ENCODE measurements at places on chromosomes 6 and 20.

- no peak for DNase-seq
These were observed 822.1 kb downstream of the TENT5A start for GRCh38 chr6:80930376-80930775.

DNA sequence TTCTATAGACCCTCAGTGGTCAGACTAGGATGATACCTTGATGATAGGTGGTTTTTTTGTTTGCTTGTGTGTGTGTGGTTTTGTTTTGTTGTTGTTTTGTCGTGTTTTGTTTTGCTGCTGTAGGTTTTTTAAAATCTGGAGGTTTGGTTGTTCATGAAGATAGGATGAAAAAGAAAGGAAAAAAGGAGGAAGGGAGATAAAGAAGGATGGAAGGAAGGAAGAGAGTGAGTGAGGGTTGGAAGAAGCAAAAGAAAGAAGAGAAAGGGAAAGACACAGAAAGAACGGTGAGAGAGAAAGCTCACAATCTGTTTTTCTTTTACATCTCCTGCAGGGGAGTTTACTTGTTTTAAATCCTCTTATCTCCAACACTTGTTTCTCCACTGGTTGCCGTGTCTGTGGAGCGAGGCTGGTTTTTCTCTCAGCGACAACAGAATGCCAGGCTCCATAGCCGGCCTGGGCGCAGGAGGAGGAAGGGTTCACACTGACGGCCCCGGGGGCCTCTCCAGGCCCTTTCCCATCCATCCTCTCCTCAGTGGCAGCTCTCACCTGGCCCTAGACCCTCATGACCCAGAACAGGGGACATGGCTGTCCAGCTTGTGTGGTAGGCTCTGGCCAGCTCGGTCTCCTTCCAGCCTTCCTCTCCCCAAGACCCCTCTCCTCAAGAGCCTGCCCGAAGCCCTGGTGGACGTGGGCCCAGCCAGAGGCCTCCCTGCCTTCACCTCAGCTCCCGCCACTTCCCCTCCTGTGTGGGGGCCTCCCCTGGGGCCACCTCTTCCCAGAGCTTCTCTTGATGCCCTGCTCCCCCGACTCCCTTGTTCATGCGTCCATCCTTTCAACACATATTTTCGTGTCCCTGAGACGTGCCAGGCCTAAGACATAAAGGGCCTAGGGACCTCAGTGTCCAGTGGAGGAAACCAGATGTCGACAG is 168.4 kb downstream of the VEGFA start:
- no peak for DNase-seq

GRCh38 chr6:142378138-142378875 is 76.5 kb downstream of the ADGRG6 start:
- DNase-seq, result no peak

DNA sequence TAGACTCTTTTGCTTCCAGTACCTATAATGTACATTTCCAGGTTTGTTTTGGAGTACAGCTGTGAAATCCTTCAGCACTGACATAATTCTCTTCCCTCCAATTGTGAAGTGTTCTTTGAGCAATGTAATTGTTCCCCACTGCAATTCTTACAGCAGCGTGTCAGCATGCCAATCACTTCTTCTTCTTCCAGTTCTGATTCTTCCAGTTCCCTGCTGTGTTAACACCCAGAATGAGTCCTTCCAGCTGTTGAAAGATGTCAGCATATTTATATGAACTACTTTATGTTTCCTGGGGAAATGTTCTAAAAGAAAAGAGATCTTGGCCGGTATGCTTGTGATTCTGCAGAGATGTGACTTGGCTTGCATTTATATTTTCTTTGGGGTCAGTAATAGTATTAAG is 213.9 kb downstream of the UNC5CL start:
- no peak for DNase-seq

All from esophagus squamous epithelium (tissue), 5 donors.